ENCODE measurements at places on chromosomes 12 and 14. TPM values are rescaled to one million over a fixed set of nuclear protein-coding genes. Genes with fewer than 3 reads are reported as not detected.

The FOXG1 gene
- 0.34 TPM for polyA plus RNA-seq

The ANO4 gene
- 1.6 TPM for polyA plus RNA-seq

The FGF6 gene
- polyA plus RNA-seq = 14.3 TPM

The LALBA gene
- not detected for polyA plus RNA-seq

The PIWIL1 gene
- polyA plus RNA-seq = not detected

The REP15 gene
- polyA plus RNA-seq = 1.1 TPM

The GUCY2C gene
- 0.25 TPM for polyA plus RNA-seq

- DNase-seq = no peak
Observed at GRCh38 chr12:96029826-96030225, 5.6 kb downstream of the LTA4H start.

- no peak for DNase-seq
Observed at GRCh38 chr12:116421785-116422538, 137.2 kb upstream of the MAP1LC3B2 start.

DNA sequence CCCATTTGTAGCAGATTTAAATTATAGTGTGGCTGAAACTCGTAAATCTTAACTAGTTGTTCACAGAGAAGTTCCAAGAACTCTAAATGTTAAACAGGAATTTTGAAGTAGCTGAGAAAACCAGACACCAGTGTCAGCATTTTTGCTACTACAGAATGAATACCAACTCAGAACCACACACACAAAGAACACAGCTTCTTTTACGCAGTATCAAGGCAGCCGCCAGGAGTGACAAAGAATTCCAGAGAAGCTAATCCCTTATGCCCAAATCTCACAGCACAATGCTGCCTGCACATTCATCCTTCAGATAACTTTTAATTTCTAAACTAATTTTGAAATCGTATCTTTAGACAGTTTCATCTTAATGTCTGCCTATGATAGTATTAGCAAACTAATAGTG lies 37.4 kb downstream of the SLC6A15 start:
- no peak for DNase-seq

GRCh38 chr14:52327374-52328226 lies 13.5 kb downstream of the PTGER2 start:
- DNase-seq = no peak

- DNase-seq = no peak
Observed at GRCh38 chr12:106288494-106289195, 13.9 kb upstream of the TCP11L2 start.

DNA sequence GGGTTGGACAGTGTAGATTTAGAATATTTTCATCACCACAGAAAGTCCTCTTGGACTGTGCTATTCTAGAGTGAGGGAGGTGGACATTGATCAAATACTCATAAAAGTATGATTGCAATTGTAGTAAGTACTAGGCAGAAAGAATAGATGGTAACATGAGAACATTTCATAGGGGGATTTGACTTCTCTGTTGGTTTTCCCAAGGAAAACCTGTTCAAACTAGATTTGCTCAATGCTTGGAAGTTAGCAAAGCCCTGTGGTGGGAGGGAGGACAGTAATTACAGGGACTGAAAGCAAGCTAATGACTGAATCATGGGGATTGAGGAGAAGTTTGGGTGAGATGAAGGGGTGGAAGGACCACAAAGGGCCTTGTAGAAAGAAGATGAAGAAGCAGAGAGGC lies 24.4 kb upstream of the EID3 start:
- no peak for DNase-seq

DNA sequence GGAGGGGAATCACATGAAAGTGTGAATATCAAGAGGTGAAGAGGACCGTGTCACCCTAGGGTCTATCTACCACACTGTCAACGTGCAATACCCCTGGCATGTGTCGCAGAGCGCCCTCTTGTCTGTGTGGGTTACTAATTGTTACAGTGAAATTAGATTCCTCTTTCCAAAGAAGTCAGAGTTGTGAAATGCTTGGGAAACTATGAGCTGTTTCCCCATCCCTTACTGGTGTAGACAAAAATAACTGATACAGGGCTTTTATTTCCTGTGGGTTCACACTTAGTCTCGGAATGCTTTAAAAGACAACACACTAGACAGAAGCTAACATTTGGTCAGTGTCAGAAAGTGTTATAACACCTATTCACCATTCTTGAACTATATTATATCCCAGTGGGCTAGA lies 597.3 kb downstream of the NRXN3 start:
- DNase-seq = no peak

- DNase-seq = no peak
Observed at GRCh38 chr14:22580625-22581024, 8.4 kb downstream of the DAD1 start.
